Fibroblast of upper back skin (primary cell): ENCODE measurements at places on chromosomes 3 and 15.

DNA sequence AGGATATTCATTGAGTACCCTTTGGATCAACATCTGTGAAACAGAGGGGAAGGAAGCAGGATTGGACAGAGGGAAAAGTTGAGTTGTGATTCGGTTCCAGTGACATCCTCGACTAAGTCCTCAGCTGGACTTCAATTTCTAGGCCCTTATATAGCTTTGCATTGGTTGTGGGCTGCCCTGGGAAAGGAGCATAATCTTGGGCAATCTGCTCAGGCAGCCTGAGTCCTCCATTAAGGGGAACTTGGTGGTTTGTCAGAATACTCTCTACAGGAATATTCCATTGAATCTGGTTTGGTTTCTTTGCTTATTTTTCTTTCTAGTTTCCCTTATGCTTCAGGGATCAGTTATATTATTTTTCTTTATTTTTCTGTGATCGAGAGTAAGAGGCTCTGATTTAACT is 94.1 kb downstream of the TCF12 start:
- DNase-seq: no peak

- peak; percentile 69 for DNase-seq
Observed at GRCh38 chr3:103048068-103048722, 613.4 kb downstream of the ZPLD1 start.

DNA sequence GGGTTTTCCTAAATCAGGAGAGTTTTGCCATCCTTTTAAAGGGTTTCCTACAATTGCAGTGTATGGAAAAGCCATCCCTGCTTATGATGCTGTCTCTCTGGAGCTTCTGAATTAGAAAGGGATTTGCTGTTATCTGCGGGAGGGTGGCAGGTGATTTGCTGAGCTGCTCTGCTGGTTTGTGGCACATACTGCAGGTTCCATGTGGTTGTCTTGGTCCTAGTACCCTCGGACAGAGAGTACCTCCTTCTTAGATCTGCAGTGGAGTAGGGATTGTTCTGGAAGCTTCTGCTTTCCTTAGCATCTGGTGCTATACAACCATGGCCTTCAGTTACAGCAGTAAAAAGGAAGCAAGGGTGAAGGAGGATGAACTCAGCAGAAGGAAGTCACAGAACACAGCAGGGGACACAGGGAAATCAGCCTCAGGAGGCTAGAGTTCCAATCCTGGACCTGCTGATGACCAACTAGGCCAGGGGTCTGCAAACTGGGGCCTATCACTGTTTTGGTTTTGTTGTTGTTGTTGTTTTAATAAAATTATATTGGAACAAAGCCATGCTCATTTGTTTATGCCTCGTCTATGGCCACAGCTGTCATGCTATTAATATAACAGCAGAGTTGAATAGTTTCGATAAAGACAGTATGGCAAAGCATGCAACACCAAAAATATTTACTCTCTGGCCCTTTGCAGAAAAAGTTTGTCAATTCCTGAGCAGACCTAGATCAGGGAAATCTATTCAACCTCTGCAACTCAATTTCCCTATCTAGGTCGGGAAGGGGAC is 39.5 kb downstream of the STARD5 start:
- DNase-seq: no peak

DNA sequence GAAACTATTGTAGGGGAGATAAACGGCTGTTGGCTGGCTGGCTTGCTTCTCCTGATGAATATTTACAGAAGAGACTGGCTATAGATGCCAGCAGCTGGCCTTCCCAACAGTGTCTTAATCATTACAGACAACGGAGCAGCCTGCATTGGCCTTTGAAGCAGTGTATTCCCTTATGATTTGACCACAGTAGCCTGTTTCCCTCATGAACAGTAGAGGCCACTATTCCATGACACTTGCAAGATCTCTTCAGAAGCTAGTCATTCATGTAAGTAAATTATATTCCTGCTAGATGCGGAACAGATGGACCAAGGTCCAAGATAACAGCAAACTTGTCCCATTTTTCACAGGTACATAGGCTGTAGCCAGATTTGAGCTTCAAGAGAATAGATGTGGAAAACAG is 47.3 kb downstream of the TMCO5A start:
- peak; percentile 52 for DNase-seq

DNA sequence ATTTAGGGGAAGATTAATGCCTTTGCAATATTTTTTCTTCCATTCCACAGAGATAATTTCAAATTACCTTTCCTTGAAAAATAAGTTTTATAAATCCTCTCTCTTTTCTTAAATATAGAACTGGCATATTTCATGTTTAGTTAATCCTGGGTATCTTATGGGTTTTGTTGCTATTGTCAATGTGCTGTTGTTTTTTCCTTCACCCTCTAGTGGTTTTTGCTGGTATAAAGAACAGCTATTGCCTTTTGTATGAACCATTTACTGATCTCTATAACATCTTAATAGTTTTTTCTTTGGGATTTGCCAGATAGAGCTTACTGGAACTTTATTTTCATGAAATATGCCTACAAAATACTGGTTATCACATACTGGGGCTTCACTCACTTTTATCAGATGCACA is 359.6 kb upstream of the DPPA4 start:
- no peak for DNase-seq

- no peak for DNase-seq
Observed at GRCh38 chr3:49606427-49606826, 52.1 kb downstream of the BSN start.

GRCh38 chr3:69305011-69305410 is 80.9 kb downstream of the FRMD4B start:
- DNase-seq: no peak

DNA sequence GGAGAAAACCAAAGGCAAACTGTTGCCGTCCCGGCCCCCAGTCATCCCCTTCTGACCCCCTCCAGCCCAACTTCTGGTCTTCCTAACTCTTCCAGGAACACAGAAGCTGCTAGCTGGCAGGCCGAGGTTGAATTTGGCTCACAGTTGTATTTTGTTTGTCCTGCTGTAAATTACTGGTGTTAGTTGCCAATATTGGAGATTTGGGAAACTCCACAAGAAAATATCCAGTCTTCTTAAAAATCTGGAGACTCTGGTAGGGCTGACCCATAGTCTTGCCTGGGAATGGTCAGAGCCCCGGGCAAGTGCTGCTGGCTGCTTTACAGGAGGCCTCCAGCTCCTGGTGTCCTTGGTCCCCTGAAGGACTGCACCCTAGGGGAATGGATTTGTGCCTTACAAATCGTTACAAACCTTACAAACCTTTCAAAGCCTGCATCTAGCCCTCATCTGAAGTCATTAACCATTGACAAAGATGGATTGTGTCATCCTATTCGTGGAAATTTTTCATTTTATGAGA is 112.0 kb upstream of the MCTP2 start:
- peak; percentile 25 for DNase-seq

DNA sequence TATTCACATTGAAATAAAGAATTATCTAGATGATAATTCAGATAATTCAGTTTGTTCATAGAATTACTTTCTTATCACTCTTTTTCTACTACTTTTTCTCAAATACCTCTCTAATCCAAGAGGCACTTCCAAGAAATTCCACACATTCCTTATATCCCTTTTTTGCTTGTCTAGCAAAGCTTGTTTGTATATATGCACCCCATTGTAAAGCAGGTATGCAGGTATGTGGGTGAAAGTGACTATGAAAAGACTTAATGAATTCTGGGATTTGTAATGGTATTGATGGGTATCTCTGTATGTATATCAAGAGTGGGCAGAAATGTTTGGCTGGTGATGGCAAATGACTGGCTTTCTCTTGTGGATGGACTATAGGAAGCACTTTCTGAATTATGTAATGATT is 94.1 kb upstream of the FGF7 start:
- DNase-seq: no peak

- DNase-seq: peak; percentile 33
Observed at GRCh38 chr15:101068961-101069653, 149.9 kb downstream of the LRRK1 start.

DNA sequence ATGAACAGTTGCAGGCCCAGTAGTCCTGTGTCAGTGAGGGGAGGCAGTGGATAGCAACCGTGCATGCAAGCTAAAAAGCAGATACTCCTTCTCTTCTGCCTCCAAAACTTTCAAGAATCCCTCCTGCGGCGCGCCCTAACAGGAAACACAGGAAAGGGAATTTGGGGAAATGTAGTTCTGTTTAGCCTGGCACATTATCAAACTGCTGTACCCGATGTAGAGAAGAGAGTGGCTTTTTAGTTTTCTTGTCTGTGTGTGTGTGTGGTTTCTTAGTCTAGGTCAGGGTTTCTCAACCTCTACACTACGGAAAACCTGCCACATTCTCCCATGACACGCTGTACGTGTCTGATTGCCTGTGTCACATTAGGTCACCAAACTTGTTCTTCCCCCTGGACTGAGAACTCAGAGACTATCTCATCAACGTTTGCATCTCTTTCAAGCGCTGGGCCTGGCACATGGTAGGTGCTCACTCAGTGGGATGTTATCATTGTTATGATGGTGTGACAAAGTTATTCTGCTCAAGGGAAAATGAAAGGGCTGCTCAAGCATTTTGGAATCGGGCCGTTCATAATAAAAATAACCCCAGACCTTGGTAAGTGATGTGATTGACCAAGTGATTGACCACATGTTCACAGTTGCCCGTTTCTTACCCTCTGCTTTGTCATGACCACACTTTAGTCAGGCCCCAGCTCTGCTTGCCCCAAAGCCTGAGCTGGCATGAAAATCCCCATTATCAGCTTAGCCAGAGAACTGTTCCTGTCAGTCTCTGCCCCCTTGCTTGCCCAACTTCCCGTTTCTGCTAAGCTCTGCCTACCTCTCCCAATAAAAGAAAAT is 33.2 kb downstream of the TM4SF4 start:
- DNase-seq: peak; percentile 28
